Right atrium auricular region (tissue), 2 donors: ENCODE measurements at places on chromosomes 6 and 20. TPM values are rescaled to one million over a fixed set of nuclear protein-coding genes. Genes with fewer than 3 reads are reported as not detected.

Gene PRR18
- not detected for total RNA-seq

DNA sequence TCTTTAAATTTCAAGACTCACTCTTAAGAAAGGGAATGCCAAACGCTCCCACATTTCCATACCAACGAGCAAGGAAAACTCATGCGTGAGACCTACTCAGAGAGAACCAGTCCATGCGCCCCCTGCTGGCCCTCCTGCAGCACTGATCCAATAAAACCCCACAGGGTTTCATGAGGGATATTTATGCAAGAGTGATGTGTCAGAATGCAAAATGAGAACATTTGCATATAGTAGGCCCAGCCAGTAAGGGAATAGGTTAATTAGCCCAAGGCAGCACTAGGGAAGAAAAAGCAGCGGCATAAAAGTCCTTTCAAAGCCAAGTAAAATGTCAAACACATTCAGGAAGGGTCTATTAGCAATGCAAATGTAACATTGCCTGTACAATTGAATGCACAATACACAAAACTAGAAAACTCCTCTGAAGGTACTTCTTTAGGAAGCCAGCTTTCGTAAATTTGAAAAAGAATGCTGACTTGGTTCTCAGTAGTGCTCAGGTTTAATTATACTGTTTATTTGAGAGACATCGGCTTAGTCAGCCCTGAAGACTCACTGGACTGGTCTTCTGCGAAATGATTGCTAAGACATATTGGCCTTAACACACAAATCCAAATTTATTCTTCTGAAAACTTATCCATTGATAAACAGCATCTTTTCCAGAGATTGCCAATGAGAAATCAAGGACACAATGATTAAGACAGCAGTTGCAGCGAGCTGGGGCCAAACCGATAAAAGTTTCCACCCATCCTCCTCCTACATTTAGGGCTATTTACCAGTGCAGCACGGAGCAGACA, 93.2 kb downstream of the GMPR start:
- no peak for DNase-seq

Gene GDAP1L1
- total RNA-seq: not detected

Gene SCUBE3
- total RNA-seq: 0.59 TPM

Gene PTCHD4
- total RNA-seq: 1.0 TPM

- no peak for DNase-seq
Observed at GRCh38 chr6:64250126-64250525, 614.5 kb downstream of the PHF3 start.
